ENCODE measurements at places on chromosomes 6 and 20.

DNA sequence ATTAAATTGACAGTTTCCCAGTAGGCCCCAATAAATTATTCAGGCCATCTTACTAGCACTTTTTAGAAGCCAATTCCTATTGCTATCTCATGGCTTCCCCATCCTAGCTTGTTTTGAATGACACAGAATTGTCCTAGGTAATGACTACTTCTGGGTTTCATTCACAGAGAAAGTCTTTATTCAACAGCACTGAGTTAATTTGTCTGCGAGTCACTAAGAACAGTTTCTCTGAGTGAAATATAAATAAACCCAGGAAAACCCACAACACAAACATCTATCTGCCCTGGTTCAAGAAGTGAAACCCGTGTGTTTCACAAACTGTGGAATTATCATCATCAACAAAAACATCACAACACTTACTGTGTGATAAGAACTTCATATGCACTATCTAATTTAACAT is 1366.8 kb downstream of the EPHA7 start:
- H3K36me3 ChIP-seq = no peaks in the 10 kb centered on the region
- DNase-seq = no peak
- no peaks in the 10 kb centered on the region for H3K4me1 ChIP-seq
- H3K27ac ChIP-seq = no peak overlapping the region
- no peaks in the 10 kb centered on the region for H3K27me3 ChIP-seq
- H3K4me3 ChIP-seq = no peak overlapping the region

DNA sequence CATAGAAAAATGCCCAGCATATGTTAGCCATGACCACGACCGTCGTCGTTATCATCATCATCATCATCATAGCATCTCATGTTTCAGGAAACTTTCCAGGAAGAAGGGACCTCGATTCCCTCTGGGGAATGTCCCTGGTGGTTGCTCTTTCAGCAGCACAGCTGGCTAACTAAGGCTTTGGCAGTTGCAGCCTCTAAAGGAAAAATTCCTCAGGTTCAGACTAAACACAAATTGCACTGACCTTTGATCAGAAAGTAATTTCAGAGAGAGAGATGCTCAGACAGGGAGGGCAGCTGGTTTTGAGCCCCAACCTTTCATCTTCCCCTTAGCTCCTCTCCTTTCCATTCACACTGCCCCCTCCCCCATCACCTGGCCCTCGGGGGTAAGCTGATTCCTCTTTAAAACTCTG is 5.6 kb upstream of the CFB start:
- H3K36me3 ChIP-seq = no peaks in the 10 kb centered on the region
- no peaks in the 10 kb centered on the region for H3K4me1 ChIP-seq
- no peaks in the 10 kb centered on the region for H3K27me3 ChIP-seq
- H3K27ac ChIP-seq = no peak overlapping the region
- no peak overlapping the region for H3K4me3 ChIP-seq

DNA sequence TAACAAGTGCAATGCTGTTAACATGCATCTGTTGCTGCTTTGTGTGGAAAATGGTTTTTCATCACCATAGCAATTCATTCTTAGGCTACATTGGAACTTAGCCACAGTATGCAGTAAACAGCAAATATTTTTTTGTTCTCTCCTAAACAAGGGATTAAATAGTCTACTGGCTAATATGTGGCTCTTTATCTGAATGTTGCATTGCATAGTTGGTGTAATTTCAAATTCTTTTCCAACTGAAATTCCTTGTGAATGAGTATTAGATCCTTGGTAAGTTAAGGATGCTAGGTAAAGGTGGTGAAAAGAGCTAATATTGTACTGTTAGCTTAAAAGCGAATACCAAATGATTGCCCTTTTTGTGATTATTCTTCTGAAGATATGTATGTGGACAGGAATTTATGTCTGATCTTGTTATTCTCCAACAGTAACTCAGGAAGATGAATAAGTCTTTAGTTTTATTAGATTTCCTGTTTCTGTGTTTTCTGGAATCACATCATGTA is 958 bp downstream of the MLIP start:
- no peaks in the 10 kb centered on the region for H3K36me3 ChIP-seq
- DNase-seq = no peak
- no peak overlapping the region for H3K27ac ChIP-seq
- H3K4me3 ChIP-seq = no peak overlapping the region
- no peaks in the 10 kb centered on the region for H3K4me1 ChIP-seq
- no peaks in the 10 kb centered on the region for H3K27me3 ChIP-seq

DNA sequence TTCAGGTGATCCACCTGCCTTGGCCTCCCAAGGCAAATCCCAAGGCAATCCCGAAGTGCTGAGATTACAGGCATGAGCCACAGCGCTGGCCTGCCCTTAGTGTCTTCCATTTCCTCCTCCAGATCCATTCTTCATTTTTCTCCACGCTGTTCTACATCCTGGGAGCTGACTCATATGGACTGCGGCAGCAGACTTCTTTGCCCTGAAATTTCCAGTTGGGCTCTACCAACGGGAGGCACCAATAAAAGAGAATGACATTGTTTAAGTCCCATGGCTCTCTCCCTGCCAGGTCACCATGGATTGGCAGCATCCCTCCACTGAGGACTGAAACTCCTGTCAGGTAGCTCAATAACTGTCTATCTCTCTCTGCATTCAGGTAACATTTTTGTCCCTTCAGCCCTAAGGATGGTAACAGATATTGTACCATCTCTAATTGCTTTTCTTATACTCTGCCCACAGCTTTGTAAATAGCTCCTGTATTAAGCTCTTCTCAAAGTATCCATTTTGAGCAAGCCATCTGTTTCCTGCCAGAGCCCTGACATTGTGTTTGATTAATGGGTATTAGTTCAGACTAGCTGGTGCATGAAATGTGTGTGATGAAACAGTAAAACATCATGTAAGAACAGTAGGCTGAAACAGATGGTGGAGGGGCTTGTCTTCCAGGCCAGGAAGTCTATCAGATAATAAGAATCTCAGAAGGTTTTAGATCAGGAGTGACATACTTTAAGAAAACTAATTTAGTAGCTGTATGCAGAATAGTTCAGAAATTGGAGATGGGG is 3.6 kb downstream of the TBCC start:
- H3K4me1 ChIP-seq = peaks cover 10% of the 10 kb centered on the region
- DNase-seq = no peak
- no peak overlapping the region for H3K27ac ChIP-seq
- H3K27me3 ChIP-seq = peaks cover 12% of the 10 kb centered on the region

DNA sequence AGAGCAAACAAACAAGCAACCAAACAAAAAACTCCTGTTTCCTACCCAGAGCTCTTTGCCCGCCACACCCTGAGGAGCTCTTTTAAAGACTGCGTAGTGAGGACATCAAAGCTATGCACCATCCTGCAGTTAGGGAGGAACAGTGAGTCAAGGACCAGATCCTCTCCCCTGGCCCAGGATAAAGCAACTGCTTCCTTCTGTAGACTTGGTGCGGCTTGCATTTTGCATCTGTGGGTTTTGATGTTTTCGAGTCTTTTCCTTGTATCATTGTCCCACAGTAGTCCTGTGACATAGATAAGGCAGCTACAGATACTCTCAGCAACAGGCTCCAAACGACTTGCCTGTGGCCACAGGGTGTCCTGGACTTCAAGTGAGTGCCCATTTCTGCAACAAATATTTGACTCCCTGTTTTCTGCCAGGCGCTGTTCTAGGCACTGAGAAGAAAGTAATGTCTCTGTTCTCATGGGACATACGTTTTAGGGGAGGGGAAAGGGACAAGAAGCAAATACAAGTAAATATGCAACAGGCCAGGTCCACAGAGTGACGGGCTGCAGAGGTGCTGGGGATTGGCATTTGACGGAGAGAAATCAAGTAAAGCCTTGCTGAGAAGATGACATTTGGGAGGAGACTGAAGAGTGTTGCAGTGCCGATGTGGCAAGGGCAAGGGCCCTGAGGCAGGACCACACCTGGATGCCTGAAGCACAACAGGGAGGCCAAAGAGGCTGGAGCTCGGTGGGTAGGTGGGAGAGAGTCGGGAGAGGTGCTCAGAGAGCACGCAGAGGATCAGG is 35.9 kb upstream of the MAP3K4 start:
- H3K27me3 ChIP-seq = peaks cover 21% of the 10 kb centered on the region
- H3K27ac ChIP-seq = no peak overlapping the region
- H3K36me3 ChIP-seq = no peaks in the 10 kb centered on the region
- no peak overlapping the region for H3K4me3 ChIP-seq

GRCh38 chr20:22260506-22260905 is 323.9 kb downstream of the FOXA2 start:
- H3K27me3 ChIP-seq = no peaks in the 10 kb centered on the region
- DNase-seq = no peak
- no peak overlapping the region for H3K27ac ChIP-seq
- no peaks in the 10 kb centered on the region for H3K4me1 ChIP-seq
- no peak overlapping the region for H3K4me3 ChIP-seq

- peaks cover 1% of the 10 kb centered on the region for H3K27me3 ChIP-seq
- H3K36me3 ChIP-seq = no peaks in the 10 kb centered on the region
- H3K4me3 ChIP-seq = no peak overlapping the region
- no peak overlapping the region for H3K27ac ChIP-seq
- H3K4me1 ChIP-seq = peaks cover 15% of the 10 kb centered on the region
Measured at GRCh38 chr6:36362551-36363370, 24.7 kb downstream of the ETV7 start.

DNA sequence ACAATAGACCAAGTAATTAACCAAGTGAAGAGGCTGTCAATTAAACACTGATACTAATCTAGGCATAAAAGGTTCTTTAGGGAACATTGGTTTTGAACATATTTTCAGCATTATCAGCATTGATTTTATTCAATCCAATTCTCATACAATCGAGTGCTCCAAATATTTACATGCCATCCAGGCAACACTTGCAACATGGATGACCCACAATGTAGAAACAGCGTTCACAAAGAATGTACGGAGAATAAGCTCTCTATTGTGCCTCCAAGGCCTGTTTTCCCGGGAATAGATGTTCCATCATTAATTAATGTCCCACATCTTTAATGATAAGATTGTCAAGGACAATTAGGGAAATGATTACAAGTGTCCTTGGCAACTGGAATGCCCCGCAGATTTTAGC is 117.4 kb downstream of the RFX6 start:
- H3K4me3 ChIP-seq = no peak overlapping the region
- no peaks in the 10 kb centered on the region for H3K4me1 ChIP-seq
- no peaks in the 10 kb centered on the region for H3K36me3 ChIP-seq
- no peak overlapping the region for H3K27ac ChIP-seq
- no peaks in the 10 kb centered on the region for H3K27me3 ChIP-seq

Measured in T-helper 2 cell treated with Interferon-gamma antibody and Interleukin-4, amounts not matched to agents 5 μg/mL and 100 μg/mL, for 36 hours (primary cell).